Uterine smooth muscle cell (primary cell): ENCODE measurements at places on chromosomes 1 and 21. TPM values are rescaled to one million over a fixed set of nuclear protein-coding genes. Genes with fewer than 3 reads are reported as not detected.

The BRINP2 gene
- total RNA-seq, result 0.12 and 0.22 TPM in 2 replicates

The DMBX1 gene
- total RNA-seq, result not detected in 2 replicates

The FGR gene
- not detected in 2 replicates for total RNA-seq

The PPIAL4G gene
- under 0.01 TPM in 1 of 2 replicates, not detected in the other for total RNA-seq

The NTNG1 gene
- total RNA-seq, result 19.0 and 30.4 TPM in 2 replicates

The SLC25A44 gene
- 7.6 and 11.2 TPM in 2 replicates for total RNA-seq

The OR2L2 gene
- total RNA-seq, result under 0.01 TPM in 1 of 2 replicates, not detected in the other

The FHAD1 gene
- total RNA-seq, result 0.50 and 0.55 TPM in 2 replicates

The SLAMF6 gene
- total RNA-seq, result not detected in 2 replicates

The SERINC2 gene
- 7.6 and 8.4 TPM in 2 replicates for total RNA-seq

The SCYL3 gene
- 12.0 and 12.6 TPM in 2 replicates for total RNA-seq

The CASZ1 gene
- total RNA-seq, result 0.25 TPM in 1 of 2 replicates, not detected in the other

The TMCC2 gene
- 3.2 and 4.7 TPM in 2 replicates for total RNA-seq

The KLHL21 gene
- 71.9 and 94.2 TPM in 2 replicates for total RNA-seq

The RNU1-4 gene
- total RNA-seq, result under 0.01 and 2,224 TPM in 2 replicates

The GPX7 gene
- 9.7 and 11.7 TPM in 2 replicates for total RNA-seq

The EFNA3 gene
- total RNA-seq, result 0.22 and 0.50 TPM in 2 replicates

The AGT gene
- total RNA-seq, result 0.22 and 0.50 TPM in 2 replicates

The KPRP gene
- not detected in 2 replicates for total RNA-seq

The NUAK2 gene
- 1.00 and 2.2 TPM in 2 replicates for total RNA-seq

The OR10Z1 gene
- under 0.01 and 0.22 TPM in 2 replicates for total RNA-seq

The PGBD5 gene
- 0.11 and 0.12 TPM in 2 replicates for total RNA-seq

The FMO2 gene
- under 0.01 TPM in 1 of 2 replicates, not detected in the other for total RNA-seq

The CHRNB2 gene
- total RNA-seq, result under 0.01 TPM in 1 of 2 replicates, not detected in the other

The TCP10L gene
- under 0.01 and 0.11 TPM in 2 replicates for total RNA-seq

The SLC44A3 gene
- total RNA-seq, result 0.22 and 1.2 TPM in 2 replicates

The HSD17B7 gene
- 49.6 and 49.9 TPM in 2 replicates for total RNA-seq

The MPZ gene
- 0.87 and 1.00 TPM in 2 replicates for total RNA-seq

The MGST3 gene
- 132 and 213 TPM in 2 replicates for total RNA-seq

The SLC2A5 gene
- 2.3 and 6.1 TPM in 2 replicates for total RNA-seq

The RNASEL gene
- 6.6 and 9.9 TPM in 2 replicates for total RNA-seq

The NMNAT2 gene
- total RNA-seq, result 0.50 and 1.00 TPM in 2 replicates

The MEX3A gene
- total RNA-seq, result 0.89 and 1.7 TPM in 2 replicates

The PTCH2 gene
- total RNA-seq, result 0.12 and 0.22 TPM in 2 replicates

The ZNF436 gene
- 13.5 and 17.7 TPM in 2 replicates for total RNA-seq

The DONSON gene
- 15.5 and 28.9 TPM in 2 replicates for total RNA-seq

The C1orf185 gene
- not detected in 2 replicates for total RNA-seq

The ALX3 gene
- not detected in 2 replicates for total RNA-seq

The C1orf87 gene
- not detected in 2 replicates for total RNA-seq

The AADACL4 gene
- total RNA-seq, result under 0.01 TPM in 1 of 2 replicates, not detected in the other

The S100A8 gene
- total RNA-seq, result not detected in 2 replicates

The PRAMEF6 gene
- total RNA-seq, result not detected in 2 replicates

The OR2L5 gene
- under 0.01 and 0.12 TPM in 2 replicates for total RNA-seq
